ENCODE measurements at places on chromosomes 2 and 18.
A peak's percentile ranks its signal among the peaks of the same experiment; 100 is the strongest.

- no peak for DNase-seq
Observed at GRCh38 chr2:27752551-27753237, 18.8 kb upstream of the MRPL33 start.

- peak; percentile 89 for DNase-seq
Observed at GRCh38 chr2:235025800-235026536, 74.2 kb downstream of the SH3BP4 start.

DNA sequence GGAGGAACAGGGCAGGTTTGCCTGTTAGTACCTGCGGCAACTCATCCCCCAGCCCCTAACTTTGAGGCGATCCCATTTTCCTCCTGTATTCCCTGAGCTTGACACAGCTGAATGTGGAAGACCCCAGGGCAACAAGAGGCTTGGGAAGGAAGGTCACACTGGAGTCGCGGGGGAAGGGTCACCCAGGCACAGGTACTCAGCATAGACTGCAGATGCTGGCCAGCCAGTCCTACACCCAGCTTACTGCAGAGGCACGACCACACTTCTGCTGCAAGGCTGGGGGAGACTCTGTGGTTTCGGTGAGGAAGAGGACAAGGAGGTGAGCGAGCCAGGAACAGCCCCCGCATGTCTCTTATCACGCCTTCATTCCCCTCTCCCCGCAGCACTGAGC, 91.5 kb downstream of the MALT1 start:
- no peak for DNase-seq

GRCh38 chr2:35989503-35989902, 366.1 kb upstream of the CRIM1 start:
- DNase-seq = no peak

DNA sequence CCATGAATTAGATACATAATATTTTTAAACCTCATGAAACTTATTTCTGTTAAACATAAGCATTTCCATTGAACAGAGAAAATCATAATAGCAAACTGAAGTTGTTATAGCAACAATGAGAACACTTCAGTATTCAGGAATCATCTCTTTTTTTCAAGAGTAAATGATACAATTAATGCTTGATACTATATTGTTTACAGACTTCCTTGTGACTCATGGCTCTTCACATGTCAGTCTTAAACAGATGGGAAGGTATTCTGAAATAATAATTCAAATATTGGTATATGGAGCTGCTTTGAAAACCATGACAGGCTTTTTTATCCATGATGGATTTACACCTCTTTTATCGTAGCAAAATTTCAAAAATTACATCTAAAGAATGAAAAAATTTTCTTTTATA, 226.5 kb upstream of the RBMS1 start:
- DNase-seq = no peak

- DNase-seq = no peak
Observed at GRCh38 chr18:3852321-3852720, 402.3 kb downstream of the TGIF1 start.

GRCh38 chr2:193824474-193824873, 1629.7 kb upstream of the TMEFF2 start:
- peak; percentile 87 for DNase-seq

DNA sequence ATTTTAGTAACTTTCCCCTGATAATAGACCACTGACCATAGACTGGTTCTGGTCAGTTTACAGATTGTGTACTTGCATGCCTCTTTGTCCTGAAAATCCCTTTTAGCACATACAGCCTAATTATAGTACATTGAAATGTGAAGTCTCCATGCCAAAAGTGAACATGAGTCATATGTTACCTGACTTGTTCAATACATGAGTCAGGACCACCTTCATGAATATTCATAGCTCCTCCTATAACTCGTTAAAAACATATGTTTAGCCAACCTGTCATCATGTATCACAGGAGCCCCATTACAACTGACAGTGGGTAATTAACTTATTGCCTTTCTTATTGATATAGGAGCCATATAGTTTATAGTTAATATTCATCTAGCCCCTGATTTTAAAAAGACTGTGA, 78.6 kb downstream of the SH3YL1 start:
- no peak for DNase-seq

DNA sequence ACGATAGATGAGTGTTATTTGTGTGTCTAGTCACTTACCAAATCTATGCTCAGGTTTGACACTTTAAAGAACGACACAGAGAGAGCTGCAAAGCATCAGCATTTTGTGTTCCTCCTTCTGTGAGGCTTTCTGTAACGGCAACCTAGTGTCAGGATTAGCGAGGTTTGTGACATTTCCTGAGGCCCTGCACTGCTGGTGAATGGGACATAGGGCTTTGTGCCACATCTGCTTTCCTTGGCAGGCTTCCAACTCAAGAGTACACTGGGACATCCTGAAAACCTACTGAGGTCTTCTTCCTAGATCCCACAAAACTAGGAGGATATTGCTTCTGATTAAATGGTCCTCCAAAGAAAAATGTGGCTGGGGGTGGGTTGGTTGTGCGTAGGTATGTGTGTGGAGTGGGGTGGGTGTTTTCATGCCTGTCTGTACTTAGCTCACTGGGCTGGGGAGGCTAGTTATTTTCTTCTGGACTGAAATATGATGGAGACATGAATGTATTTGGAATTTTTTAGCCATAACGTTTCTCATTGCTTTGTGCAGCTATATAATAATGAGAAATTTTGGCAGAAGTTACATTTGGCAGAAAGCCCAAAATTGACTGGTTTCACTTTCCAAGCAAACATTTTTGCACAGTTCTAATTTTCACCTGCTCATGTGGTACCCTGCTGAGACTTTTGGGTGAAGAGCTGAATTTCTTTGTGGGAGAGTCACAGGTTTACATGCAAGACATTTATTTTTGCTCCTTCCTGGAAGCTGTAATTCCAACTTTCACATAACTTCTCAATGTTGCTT, 308.4 kb downstream of the XIRP2 start:
- peak; percentile 64 for DNase-seq

- no peak for DNase-seq
Observed at GRCh38 chr2:39664232-39664887, 1.4 kb upstream of the TMEM178A start.

- no peak for DNase-seq
Observed at GRCh38 chr18:36403896-36404820, 106.6 kb downstream of the FHOD3 start.

GRCh38 chr2:122163617-122164016, 408.2 kb downstream of the TSN start:
- no peak for DNase-seq

GRCh38 chr2:190458352-190459107, 50.4 kb downstream of the MFSD6 start:
- DNase-seq = no peak

DNA sequence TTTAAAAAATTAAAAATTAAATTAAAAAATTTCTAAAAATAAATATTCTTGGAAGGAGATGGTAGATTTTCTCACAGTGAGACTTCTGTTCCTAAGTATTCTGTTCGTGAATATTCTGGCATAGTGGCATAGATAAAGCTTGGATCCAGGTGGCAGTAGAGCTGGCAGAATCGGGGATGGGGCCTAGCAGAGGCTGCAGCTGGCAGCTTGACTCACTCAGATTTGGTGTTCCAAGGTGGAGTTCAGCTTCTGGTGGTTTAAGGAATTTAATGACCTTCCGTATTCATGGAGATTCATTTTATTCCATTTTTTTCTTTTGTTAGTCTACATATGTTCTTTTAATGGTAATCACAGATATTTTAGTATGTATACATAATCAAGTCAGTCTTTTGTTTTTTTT, 19.9 kb downstream of the ARMC9 start:
- no peak for DNase-seq

- DNase-seq = no peak
Observed at GRCh38 chr18:2896990-2897389, 50.2 kb downstream of the EMILIN2 start.

DNA sequence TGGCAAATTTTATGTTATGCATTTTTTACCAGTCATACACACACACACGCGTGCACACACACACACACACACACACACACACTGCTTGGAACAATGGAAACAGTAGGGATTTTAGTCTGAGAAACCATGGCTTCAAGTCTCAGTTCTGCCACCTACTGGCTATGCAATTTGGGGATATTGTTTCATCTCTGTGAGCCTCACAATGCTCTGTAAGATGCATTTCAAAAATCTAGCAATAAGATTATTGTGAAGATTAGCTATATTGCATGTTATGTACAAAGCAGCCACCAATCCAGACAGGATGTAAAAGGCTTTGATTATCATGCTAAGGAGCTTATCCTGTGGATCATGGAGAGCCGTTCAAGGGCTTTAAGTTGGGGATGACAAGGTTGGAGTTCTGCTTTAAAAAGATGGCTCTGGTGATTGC, 401.4 kb downstream of the NBAS start:
- peak; percentile 74 for DNase-seq

DNA sequence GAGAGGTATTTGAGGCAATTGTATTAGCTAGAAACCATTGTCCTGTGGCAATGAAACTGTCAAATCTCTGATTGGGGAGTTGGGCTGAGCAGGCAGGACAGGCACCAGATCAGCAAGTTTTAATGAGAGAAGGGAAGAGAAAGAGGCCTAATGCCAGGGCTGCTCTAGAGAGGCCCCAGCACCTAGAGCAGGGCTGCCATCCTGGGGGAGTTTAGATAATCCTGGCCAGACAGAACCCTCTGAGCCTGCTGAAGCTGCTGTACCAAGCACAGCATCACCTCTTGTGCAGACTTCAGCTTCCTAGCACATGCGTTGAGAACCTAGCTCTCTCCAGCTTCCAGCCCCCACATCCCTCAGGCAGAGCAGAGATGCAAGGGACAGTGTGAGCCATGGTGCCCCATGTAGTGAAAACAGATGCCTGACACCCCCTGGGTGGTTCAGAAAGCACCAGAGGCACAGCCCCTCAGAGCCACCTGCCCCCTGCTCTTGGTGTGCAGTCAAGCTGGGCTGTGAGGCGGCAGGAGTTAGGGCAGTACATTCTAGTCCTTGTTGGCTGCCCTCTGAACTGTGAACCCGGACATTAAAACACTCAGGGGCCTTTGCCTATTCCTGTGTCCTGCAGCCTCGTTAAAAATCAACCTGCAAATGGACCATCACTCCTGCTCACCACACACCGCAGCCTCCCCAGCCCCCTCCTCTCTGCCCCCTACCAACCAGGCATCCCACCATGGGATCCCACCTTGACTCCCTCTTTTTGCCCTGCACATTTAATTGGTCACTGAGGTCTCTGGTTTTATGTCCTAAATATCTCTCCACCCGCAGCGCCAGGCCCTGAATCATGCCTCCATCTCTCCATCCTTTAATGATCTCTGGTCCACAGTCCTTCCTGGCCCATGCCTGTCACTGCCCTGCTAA, 52.7 kb downstream of the ADD2 start:
- DNase-seq = no peak

DNA sequence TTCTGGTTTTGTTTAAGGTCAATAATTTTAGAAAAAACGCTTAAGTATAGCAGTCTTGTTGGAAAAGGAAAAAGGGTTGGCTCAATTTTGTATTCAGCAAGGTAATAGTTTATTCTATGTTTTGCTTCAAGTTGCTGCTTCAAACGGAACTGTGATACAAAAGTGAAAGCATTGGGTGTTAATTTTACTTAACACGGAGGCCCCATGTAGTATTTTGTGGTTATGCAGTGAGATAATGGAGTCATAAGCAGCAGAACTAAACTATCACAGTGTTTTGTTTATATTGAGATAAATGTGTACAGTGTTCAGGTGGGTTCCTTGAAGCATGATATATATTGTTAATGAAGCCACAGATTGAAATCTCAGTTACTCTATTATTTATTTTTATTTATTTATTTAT, 67.0 kb upstream of the LYPD6B start:
- DNase-seq = no peak

GRCh38 chr2:146415291-146415690, 1429.5 kb upstream of the ACVR2A start:
- DNase-seq = no peak

- peak; percentile 39 for DNase-seq
Observed at GRCh38 chr18:10299643-10300042, 154.8 kb upstream of the APCDD1 start.

- DNase-seq = peak; percentile 40
Observed at GRCh38 chr2:37301408-37301807, 23.2 kb downstream of the PRKD3 start.

GRCh38 chr2:240237609-240238174, 97.2 kb upstream of the OTOS start:
- peak; percentile 50 for DNase-seq

DNA sequence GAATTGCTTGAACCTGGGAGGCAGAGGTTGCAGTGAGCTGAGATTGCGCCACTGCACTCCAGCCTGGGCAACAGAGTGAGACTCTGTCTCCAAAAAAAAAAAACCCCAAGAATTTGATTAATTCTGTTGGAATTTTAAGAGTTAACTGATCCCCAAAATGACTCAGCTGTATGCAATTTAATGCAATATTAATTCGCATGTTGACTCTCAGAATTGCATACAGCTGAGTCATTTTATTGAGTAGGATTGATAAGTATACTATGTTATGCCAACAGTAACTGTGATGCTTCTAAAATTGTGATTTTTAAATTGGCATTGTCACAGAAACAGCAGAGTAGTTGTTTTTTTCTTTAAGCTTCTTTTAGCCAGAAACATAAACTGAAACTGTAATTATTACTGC, 19.6 kb downstream of the MSH2 start:
- DNase-seq = peak; percentile 87

DNA sequence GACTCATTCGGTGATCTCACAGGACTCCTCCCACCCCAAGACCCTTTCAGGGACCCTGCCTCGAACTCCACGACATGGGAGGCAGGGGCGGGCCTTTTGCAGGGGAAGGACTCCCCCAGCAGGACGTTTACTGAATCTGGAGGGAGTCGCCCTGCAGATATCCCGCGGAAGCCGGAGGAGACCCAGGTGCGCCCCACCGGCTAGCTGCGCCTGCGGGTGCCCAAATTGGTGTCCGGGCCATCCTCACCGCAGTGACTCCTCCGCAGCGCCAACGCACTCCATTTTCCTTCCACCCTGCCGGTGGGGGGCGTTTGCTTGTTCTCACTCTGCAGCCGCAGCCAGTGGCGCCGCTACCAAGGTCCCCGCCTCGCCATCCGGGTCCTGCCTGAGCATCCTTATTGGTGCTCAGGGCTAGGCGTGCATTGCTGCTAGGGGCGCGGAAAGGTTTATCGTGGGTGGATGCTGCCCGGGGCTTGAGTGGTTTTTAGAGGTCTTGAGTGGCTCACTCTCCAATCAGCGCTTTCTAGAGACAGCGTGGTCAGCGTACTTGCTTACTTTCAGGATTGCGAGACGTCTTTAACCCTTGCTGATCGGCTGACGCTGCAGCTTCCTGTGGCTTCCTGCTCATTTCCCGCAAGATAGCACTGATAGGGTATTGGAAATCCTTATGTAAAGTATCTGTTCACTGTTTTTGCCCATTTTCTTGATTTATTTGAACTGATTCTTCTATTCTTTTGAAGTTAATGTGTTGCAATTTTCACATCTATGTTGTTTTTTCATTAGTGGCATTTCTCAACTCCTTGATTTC, 81.4 kb downstream of the BIN1 start:
- peak; percentile 83 for DNase-seq

GRCh38 chr18:14914121-14914520, 166.1 kb downstream of the ANKRD30B start:
- no peak for DNase-seq
